ENCODE measurements at places on chromosomes 4 and X.

DNA sequence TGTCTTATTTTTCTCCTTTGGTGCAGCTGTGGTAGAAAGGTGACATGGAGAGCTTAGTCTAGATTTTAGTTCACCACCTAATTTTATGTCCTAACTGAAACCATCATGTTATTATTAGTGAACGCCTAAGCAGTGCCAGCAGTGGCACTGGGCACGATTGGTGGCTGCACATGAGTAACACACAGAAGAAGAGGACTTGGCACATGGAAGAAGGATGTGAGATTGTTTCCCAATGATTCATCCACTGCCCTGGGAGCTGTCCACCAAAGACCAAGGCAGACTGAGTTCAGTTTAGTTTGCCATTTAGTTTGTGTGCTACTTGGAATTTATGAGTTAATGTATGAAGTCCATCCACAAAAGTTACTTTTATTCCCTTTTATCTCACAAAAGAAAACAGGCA is 68.1 kb upstream of the NAP1L5 start:
- DNase-seq, result no peak

- no peak for DNase-seq
These were observed 218.6 kb downstream of the PRDM5 start for GRCh38 chr4:120703908-120704307.

- DNase-seq, result no peak
These were observed 155.1 kb downstream of the SHROOM3 start for GRCh38 chr4:76589872-76590797.

DNA sequence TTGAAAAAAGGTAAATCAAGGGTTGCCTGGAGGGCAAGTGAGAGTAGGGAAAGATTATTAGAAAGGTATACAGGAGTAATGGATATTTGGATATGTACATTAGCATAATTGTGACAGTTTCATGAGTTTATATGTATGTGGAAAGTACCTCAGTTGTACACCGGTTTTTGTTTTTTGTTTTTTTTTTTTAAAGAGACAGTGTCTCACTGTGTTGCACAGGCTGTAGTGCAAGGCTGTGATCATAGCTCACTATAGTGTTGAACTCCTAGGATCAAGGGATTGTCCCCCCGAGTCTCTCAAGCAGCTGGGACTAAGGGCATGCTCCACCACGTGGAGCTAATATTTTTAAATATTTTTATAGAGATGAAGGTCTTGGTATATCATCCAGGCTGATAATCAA is 15.3 kb upstream of the HPGD start:
- DNase-seq, result no peak

- peak; percentile 67 for DNase-seq
These were observed 64.7 kb downstream of the TMEM156 start for GRCh38 chr4:38967260-38968095.

- DNase-seq, result no peak
These were observed 834 bp downstream of the PNCK start for GRCh38 chrX:153672531-153673427.

GRCh38 chr4:104211657-104212056 is 283.0 kb downstream of the CXXC4 start:
- no peak for DNase-seq
